ENCODE measurements at places on chromosomes 4 and X.
A peak's percentile ranks its signal among the peaks of the same experiment; 100 is the strongest.

GRCh38 chr4:100632163-100632562, 114.3 kb upstream of the EMCN start:
- no peak for DNase-seq

DNA sequence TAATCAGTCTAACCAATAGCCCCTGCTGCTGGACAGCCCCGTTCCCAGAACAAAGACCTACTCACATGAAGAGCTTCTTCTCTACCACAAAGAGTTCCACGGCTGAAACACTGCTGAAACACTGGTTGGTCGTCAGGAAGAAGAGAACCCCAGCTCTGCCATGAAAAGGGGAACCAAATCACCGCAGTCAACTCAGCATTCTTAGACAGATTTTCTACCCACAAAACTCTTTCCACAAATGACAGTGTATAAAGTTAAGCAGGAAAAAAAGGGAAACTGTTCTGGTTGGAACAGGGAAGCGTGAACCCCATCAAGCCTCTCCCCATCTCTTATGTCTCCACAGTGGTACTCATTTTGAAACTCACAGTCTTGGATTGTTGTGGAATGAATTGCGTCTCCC, 57.3 kb downstream of the ABCG2 start:
- DNase-seq: no peak

GRCh38 chr4:15586066-15586465, 69.1 kb downstream of the FBXL5 start:
- DNase-seq: no peak

- no peak for DNase-seq
These were observed 19.7 kb upstream of the AMELX start for GRCh38 chrX:11273544-11273943.

GRCh38 chr4:82561786-82562563, at the start of gene TMEM150C:
TSS of gene TMEM150C (minus strand) at chr4:82561988. CDS start at chr4:82504657, 57,331 bp downstream.
- DNase-seq: peak; percentile 35

DNA sequence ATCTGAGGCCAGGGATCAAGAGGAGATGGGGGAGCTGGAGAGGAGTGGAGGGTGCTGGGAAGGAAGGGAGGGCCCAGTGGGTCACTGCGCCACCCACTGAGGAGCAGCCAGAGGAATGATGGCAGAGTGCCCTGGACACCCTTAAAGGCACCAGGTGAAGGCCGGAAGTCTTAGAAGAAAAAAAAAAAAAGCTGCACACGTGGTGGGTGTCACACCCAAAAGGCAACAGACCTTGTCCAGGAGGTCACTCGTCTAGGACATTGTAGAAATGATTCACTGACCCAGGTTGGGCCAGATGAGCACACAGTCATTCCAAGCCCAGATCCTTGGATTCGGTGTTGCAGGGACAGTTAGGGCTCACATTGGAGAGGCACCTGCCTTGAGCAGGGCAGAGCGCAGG, 93.5 kb upstream of the TRIM2 start:
- DNase-seq: peak; percentile 15

GRCh38 chrX:26511589-26512363, 295.8 kb downstream of the MAGEB5 start:
- no peak for DNase-seq

GRCh38 chr4:7414046-7414445, 20.7 kb downstream of the PSAPL1 start:
- no peak for DNase-seq

- no peak for DNase-seq
These were observed 214.5 kb upstream of the SFRP2 start for GRCh38 chr4:154003378-154003777.

All from activated T-cell treated with anti-CD3 and anti-CD28 coated beads, Interleukin-2, amount 50 U/mL, for 24 hours (primary cell).